Stimulated activated CD4-positive, alpha-beta T cell treated with anti-CD3 and anti-CD28 coated beads, TNF-alpha, amount 100 ng/mL, for 1 hour (primary cell): ENCODE measurements at places on chromosomes 2 and 18.

DNA sequence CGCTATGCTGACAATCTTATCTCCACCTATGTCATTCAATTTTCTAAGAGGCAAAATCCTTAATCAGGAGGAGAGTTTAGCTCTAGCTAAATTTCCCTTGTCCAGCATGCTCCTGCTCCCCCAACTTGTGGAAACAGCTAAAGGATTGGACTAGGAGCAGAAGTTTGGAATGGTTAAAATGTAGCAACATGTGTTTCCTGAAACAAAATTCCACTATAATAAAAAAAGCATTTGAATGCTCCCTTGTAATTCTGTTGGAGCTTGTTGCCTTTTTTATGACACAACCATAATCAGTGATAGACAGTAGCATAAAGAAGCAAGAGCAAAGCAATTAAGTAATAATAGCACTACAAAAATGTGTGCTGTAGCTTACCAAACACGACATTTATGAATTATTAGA is 6.9 kb downstream of the ACTR3 start:
- DNase-seq = no peak

GRCh38 chr2:108079736-108080135 is 93.4 kb downstream of the SLC5A7 start:
- no peak for DNase-seq

GRCh38 chr2:85644909-85645308 is 23.1 kb downstream of the SFTPB start:
- DNase-seq = no peak

DNA sequence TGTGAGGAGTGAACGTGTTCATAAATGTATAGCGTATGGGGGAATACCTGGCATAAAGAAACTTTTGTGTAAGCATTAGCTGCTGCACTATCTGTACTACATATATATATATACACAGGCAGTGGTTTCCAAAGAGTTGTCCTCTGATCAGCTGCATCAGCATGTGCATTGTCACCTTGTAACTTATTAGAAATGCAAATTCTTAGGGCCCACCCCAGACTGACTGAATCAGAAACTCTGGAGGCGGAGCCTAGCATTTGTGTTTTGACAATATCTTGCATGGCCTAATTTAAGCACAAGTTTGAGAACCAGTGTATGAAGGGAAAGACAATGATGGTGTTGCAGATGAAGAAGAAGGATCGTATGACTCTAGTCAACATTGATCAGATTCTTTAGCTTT is 299.5 kb downstream of the CCDC102B start:
- DNase-seq = no peak

DNA sequence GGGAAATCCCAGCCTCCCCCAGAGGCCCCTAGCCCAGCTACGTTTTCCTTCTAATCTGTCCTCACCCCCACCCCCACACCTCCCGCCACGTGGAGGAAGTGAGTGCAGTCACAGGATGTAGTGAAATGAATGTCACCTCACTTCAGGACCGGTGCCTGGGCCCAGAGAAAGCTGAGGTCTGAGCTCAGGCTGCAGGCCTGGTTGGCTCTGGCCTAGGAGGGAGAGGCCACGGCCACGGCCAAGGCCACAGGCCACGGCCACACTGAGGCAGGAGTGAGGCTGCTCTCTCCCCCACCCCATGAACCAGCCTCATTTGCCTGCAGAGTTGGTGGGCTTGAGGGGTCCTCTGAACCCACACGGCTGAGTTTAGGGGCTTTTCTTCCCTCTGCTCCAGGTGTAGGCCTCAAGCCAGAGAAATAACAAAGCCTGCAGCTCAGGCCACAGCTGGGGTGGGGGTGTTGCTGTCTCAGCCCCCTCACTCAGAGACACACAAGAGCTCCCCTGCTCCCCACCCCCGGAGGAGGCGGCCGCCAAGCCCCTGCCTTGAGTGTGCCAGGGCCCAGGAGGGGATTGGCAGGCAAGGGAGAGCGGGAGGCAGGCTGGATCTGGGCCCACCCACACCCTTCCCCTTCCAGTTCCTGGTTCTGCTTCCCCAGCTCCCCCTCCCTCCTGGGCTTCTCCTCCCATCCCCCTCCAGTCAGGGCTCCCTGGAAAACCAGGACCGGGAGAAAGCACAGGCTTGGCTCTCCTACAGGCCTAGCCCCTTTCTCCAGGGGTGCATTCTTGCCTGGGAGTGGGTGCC is 27.0 kb downstream of the DNMT3A start:
- no peak for DNase-seq

DNA sequence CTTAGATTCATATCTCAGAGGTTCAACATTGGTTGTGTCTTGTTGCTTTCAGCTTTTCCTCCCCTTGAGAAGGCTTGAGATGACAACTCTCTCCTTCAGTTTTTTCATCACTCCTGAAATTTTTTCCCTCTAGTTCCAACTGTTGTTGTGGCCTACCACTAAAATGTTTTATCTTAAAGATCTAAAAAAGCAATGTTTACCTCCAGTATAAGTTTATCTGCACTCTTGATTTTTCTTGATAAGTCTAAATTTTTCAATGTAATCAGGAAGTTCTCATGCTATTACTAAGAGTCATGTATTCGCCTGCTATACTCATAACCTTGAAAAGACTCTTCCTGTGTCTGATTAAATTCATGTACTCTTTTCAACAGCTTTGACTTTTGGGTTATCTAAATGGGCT is 366.3 kb upstream of the TFPI start:
- no peak for DNase-seq

GRCh38 chr2:72851333-72851732 is 25.5 kb upstream of the EXOC6B start:
- no peak for DNase-seq

GRCh38 chr2:86631846-86632485 is 8.3 kb upstream of the RNF103 start:
- no peak for DNase-seq

DNA sequence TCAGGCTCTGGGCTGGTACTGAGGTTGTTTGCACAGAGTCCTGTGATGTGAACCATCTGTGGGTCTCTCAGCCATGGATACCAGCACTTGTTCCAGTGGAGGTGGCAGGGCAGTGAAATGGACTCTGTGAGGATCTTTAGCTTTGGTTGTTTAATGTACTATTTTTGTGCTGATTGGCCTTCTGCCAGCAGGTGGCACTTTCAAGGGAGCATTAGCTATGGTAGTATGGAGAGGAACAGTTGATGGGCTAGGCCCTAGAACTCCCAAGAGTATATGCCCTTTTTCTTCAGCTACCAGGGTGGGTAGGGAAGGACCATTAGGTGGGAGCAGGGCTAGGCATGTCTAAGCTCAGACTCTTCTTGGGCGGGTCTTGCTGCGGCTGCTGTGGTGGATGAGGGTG is 257.0 kb upstream of the GYPC start:
- DNase-seq = no peak

GRCh38 chr18:21242141-21242779 is at the start of gene GREB1L:
TSS of gene GREB1L (plus strand) at chr18:21242232. CDS start at chr18:21383519, 141,287 bp downstream.
- DNase-seq = no peak

DNA sequence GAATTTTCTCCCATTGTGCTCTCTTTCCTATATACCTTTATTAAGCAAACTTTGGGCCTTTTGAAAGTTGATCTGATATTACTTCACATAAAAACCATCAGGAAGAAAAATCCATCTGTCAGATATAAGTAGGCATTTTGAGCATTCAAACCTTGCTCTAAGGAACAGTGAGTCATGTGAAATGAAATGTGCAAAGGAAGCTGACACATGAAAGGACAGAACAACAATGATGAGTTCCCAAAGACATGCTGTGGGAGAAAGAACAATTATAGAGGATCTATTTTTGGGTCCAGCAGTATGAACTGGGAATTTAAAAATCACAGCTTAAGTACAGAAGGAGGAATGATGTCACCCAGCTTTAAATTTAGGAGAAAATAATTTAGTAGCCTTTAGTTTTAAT is 18.1 kb downstream of the CALCRL start:
- no peak for DNase-seq

DNA sequence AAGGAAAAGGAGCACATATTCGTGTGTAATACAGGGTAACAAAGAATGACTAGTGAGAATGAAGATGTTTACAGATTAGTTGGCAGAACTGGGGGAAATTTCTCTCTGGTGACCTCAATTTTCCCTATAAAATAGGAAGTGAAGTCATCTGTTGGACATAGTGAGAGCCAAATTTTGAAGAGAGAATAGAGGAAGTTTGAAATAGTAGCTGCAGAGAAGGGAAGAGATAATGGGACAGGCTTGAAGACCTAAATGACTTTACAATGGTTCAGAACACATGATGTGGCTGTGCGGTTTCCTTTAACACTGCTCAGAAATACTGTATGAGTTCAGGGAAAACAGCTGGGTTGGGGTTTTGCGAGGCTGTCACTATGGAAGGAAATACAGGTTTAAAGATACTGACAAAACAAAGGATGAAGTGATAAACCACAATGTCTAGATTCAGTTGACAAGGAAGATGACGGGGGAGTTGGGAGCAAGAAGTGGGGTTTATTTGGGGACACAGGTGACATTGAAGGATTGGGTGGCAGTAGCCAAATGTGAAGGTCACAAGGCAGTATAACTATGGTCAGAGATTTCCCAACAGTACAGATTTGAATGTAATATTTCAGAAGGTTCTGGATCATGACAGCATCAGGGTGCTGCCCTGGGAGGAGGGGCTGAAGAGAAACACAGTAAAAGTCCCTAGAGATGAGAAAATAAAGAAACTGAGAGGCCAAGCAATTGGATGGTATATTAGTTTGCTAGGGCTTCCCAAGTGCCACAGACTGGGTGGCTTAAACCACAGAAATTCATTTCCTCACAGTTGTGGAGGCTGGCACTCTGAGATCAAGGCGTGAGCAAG is 82.6 kb upstream of the TANK start:
- peak; percentile 6 for DNase-seq

GRCh38 chr2:29627279-29627711 is 294.1 kb downstream of the ALK start:
- DNase-seq = no peak

GRCh38 chr2:165959371-165959770 is 5.8 kb upstream of the TTC21B start:
- DNase-seq = no peak

DNA sequence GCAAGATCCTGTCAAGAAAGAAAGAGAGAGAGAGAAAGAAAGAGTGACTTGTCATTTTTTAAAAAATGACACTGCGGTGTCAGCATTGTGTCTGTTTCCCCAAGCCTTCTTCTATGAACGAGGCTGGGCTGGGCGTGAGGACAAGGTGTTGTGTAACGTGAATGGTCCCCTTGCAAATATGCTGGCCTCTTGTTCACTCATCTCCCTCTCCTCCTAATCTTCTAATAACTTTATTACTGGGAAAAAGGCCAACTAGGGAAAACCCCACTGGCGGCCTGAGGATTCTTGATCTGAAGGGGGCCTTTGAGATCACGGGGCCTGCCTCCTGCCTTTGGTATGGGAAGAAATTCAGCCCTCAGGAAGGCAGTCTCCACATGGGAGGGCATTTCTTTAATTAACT is 163.1 kb downstream of the MIB1 start:
- no peak for DNase-seq

DNA sequence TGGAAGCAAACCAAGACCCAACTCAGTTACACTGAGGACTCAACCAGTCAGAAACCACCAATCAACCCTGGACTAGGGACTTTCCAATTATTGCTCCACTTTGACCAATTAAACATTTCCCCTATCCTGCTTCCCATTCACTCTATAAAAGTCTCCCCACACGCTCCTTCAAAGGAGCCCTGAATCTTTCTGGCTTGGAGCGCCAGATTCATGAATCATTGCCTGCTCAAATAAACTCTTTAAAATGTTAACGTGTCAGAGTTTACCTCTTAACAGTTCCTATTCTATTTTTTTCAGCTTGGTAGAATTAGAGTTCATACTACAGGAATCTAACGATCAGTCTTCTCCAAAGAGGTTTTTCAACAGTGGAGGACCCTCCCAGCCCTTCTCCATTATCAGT is 20.7 kb upstream of the SULT1C2 start:
- no peak for DNase-seq

GRCh38 chr2:240596080-240596460 is 9.5 kb downstream of the CAPN10 start:
- DNase-seq = no peak

DNA sequence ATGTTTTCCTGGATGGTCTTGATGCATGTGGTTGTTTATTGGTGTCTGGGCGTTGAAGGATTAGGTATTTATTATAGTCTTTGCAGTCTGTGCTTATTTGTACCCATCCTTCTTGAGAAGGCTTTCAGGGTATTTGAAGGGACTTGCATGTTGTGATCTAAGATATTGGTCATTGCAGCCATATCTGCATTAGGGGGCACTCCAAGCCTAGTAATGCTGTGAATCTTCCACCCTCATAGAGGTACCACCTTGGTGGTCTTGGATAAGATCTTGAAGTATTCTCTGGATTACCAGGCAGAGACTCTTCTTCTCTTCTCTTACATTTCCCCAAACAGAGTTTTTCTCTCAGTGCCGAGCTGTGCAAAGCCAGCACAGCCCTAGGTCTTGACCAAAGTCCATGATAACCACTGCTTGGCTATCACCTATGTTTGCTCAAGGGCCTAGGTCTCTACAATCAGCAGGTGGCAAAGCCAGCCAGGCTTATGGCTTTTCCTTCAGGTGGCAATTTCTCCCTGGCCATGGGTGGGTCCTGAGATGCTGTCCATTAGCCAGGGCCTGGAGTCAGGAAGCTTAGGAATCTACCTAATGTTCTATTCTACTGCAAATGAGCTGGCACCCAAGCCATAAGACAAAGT is 15.4 kb upstream of the PPP1R1C start:
- DNase-seq = no peak

- DNase-seq = no peak
Observed at GRCh38 chr18:27856820-27857219, 320.1 kb downstream of the CDH2 start.
